ENCODE measurements at places on chromosomes 1 and 21. TPM values are rescaled to one million over a fixed set of nuclear protein-coding genes. Genes with fewer than 3 reads are reported as not detected.

The NFASC gene
- total RNA-seq, result 0.12 TPM

The KNCN gene
- total RNA-seq, result not detected

DNA sequence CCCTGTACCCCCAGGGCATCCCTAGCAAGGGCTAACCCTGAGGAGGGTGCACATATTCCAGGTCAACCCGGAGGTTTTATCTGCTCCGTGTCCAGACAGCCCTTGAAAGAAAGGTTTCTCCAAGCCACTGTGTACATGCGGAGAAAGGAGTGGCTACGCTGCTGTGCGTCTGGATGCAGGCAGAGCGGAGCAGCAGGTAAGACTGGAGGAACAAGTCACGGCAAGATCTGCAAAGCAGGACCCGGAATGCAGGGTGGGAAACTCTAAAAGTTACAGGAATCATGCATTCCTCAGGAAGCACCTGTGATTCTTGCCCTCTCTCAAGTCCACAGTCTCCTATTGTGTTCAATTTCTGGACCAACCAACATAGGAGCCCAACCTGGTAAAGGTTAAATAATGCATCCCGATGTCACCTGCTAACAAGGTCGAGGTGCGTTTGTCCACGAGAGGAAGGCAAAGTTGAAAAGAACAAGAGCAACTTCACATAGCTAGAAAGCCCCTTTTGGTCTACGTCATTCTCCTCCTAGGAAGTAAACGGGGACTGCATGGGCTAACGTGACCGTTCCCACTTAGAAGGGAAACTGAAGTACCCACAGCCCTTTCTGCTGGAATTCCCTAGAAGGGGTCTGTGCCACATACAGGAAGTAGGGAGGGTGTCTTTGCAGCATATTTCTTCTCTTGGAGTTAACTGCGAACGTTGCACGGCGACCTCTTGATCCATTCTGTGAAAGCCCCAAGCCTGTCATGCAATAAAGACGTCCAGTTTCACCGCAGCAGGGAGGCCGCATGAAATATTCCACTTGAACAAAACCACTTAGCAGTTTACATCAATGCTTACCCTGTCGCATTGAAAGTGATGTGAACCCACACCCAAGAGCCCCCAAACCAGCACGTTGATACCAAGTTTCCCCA lies 5.8 kb downstream of the TIAM1 start:
- DNase-seq, result no peak

DNA sequence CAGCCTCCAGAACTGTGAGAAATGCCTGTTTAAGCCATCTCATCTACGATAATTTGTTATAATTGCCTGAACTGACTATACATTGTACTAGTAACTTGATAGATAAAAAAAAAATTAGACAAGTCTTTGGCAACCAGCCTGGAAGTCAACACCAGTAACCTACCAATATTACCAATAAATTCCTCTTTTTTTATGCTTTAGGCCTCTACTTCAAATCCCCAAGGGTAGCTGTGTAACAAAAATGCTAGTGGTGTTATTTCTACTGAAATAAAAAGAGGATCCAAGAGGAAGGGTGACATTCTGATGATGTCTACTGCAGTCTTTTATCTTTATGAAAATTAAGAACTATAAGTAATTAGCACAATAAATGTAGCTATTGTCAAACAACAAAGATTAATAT lies 151.7 kb upstream of the SAMSN1 start:
- DNase-seq, result no peak

GRCh38 chr1:147245586-147246021 lies 3.1 kb downstream of the CHD1L start:
- no peak for DNase-seq

DNA sequence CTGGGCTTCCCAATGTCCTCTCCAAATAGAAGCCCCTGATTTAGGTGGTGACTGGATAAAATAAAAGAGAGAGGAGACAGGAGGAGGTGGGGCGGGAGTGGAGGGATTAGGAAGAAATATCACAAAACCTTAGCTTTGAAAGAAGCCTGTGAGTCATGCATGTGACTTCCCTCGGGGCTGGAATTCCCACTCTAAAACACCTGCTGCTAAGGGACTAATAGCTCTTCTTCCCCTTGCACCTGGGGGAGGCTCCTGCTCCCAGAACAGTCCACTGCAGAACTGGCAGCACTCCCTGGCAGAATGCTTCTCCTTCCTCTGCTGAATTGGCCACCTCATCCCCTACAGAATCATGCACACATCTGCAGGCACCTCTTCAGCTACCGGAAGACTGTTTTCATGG lies 207.2 kb downstream of the ATG4C start:
- DNase-seq, result no peak

The HFM1 gene
- 2.7 TPM for total RNA-seq

The BSND gene
- total RNA-seq, result not detected

GRCh38 chr1:204723131-204723787 lies 37.7 kb upstream of the LRRN2 start:
- no peak for DNase-seq

- DNase-seq, result no peak
These were observed 245.9 kb downstream of the PRDM2 start for GRCh38 chr1:13945856-13946255.

DNA sequence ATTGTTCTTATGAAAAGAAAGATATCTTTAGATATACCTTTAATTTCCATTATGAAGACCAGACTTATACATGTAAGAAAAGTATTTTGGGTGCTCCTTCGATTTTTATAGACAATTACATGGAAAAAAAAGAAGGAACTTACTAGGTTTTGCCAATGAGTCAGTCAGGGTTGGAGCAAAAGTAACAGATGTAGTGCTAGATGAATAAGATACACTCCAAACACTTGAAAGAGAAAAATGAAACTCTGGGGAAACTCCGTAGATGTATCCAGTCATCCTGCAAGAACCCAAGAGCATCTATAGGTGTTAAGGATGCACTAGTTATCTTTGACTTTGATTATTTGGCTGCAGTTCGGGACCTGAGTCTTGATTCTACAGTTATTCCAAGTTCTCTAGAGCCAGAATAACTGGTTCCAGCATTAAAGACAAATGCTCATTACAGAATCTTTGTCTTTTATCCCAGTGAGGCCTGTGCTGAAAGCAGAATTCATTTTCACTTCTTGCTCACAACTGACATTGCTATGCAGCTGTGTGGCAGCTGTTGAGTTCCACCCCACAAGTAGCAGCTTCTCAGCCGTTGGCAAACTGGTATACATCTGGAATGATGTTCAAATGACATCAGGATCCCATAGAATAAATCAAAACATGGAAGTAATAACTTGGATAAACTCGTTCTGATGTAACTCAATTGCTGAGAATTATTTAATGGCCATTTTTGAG lies 326.1 kb downstream of the ASTN1 start:
- no peak for DNase-seq

The PRDM16 gene
- total RNA-seq, result 0.29 TPM

GRCh38 chr21:35512346-35512745 lies 463.2 kb upstream of the RUNX1 start:
- DNase-seq, result no peak

The CLCA4 gene
- not detected for total RNA-seq

- DNase-seq, result no peak
These were observed 201.3 kb upstream of the HMCN1 start for GRCh38 chr1:185532856-185533255.

- DNase-seq, result no peak
These were observed 717 bp downstream of the UBIAD1 start for GRCh38 chr1:11273595-11274234.

Measured in NCI-H460 (cell line).